NCI-H1694 (cell line): ENCODE measurements at places on chromosomes 3 and 15.

GRCh38 chr3:4670352-4670751 is 177.2 kb downstream of the ITPR1 start:
- no peak for DNase-seq

GRCh38 chr15:87243474-87243873 is 1013.1 kb downstream of the NTRK3 start:
- no peak for DNase-seq

DNA sequence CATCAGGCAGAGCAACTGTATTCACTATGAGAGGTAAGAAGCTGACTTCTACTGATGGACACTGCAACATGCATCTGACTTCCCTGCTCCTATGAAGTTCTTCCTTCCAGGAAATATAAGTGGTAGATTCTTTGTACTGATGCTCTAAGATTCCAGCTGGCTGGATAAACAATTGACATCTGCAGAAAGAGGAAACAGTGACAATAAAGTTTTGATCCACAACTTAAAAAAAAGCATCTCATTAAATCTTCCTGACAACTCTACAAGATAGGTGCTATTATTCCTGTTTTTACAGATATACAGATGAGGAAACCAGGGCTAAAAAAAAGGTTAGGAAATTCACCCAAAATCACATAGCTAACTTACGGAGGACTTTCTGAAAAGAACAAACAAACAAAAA is 142.8 kb downstream of the VPS13C start:
- no peak for DNase-seq

- DNase-seq, result no peak
Measured at GRCh38 chr3:128254066-128254590, 100.8 kb downstream of the EEFSEC start.

- no peak for DNase-seq
Measured at GRCh38 chr3:100681496-100681895, 27.8 kb upstream of the TFG start.

GRCh38 chr3:44970926-44971490 is 5.0 kb downstream of the ZDHHC3 start:
- no peak for DNase-seq

DNA sequence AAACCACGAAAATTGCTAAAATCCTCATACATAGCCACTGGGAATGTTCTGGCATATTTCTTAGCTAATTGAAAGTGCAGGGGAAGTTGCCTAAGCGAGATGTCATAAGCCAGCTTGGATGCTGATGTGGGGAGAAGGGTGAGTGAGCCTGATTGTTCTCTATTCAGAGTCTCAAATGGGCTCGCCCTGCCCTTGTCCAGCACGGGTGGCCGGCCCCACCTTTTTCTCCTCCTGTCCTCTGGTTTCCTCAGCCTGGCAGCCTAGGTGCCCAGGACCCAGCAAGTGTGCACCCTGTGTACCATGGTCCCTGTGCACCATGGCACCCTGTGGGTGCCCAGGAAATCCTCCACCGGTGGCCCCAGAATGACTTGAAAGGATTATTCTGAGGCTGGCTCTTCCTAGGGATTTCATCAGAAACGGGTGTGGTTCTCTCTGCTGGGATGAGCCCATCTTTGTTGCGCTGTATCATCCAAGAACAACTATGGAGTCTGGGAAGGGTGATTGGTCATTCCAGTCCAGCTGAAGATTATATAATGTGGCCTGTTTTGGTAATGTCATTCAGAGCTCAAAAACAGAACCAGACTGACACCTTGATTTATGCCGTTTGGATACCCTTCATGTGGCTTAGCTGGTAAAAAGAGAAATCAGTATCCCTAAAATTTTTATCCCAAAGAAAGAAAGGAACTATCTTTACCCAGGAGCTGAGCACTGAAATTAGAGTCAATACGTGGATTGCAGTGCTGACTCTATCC is 150.8 kb upstream of the BHLHE40 start:
- no peak for DNase-seq

- DNase-seq, result no peak
Measured at GRCh38 chr3:170848292-170848917, 21.6 kb downstream of the RPL22L1 start.

GRCh38 chr15:50030456-50030855 is 88.6 kb downstream of the ATP8B4 start:
- no peak for DNase-seq
